Activated CD4-positive, alpha-beta T cell treated with anti-CD3 and anti-CD28 coated beads, Interleukin-2, amount 10 ng/mL, durations not matched to agents 7 days and 5 days (primary cell): ENCODE measurements at places on chromosomes 6 and 20. TPM values are rescaled to one million over a fixed set of nuclear protein-coding genes. Genes with fewer than 3 reads are reported as not detected.

DNA sequence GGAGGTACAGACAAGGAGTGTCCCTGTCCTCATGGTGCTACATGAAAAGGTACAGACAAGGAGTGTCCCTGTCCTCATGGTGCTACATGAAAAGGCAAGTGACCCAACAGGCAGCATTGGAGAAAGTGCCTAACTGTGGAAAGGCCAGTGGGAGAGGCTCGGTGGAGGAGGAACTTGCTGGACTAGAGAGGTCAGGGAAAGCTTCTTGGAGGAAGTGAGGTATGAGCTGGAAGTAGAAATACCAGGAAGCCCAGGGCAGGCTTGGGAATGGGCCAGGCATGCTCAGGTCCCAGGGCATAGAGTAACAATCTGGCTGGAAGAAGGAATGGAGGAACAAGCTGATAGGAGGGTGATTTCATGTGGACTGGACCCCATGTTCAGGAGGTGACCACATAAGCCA lies 59.8 kb upstream of the FNDC1 start:
- H3K27ac ChIP-seq = peak overlapping the region; percentile 14
- H3K27me3 ChIP-seq = no peaks in the 10 kb centered on the region
- no peak for DNase-seq
- H3K4me1 ChIP-seq = peaks cover 65% of the 10 kb centered on the region
- no peaks in the 10 kb centered on the region for H3K36me3 ChIP-seq

GRCh38 chr6:146224449-146224848 lies 195.6 kb downstream of the GRM1 start:
- no peak overlapping the region for H3K27ac ChIP-seq
- H3K4me3 ChIP-seq = no peak overlapping the region
- H3K4me1 ChIP-seq = no peaks in the 10 kb centered on the region
- no peak for DNase-seq

- H3K27ac ChIP-seq = no peak overlapping the region
- peaks cover 3% of the 10 kb centered on the region for H3K27me3 ChIP-seq
- H3K4me3 ChIP-seq = no peak overlapping the region
- H3K4me1 ChIP-seq = no peaks in the 10 kb centered on the region
- no peak for DNase-seq
These were observed 52.5 kb upstream of the SLC22A23 start for GRCh38 chr6:3509336-3509735.

Gene ADISSP
- total RNA-seq = 27.9 TPM

DNA sequence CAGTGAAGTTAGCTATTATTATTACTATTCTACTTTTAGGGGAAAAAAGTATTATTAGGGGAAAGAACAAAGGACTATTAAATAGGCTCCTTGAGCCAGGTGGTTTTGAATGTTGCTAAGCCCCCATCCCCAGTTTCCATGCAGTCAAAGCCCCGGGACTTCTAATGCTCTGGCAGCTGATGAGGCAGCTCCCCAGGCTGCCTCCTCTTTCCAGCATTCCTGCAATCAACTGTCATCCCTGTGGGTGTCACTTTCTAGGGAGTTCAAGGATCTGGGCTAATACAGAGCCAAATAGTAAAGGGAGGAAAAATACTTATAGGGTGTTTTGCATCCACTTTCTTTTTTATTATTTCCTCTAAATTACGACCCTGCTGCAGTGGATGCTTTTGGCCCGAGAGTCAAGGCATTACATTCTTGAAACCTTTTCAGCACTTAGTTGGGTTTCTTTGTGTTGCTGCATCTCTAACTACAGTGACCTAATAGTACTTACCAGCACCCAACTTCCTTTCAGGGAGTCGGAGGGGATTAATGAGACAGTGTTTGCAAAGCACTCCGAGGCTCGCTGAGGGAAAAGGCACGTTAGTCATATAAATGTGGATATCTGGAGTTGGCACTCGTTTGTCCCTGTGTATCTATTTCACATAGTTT lies 303.9 kb upstream of the MAP3K7 start:
- H3K27ac ChIP-seq = no peak overlapping the region
- H3K36me3 ChIP-seq = no peaks in the 10 kb centered on the region
- DNase-seq = no peak

GRCh38 chr6:155818698-155819097 lies 363.1 kb upstream of the NOX3 start:
- no peaks in the 10 kb centered on the region for H3K4me1 ChIP-seq
- no peaks in the 10 kb centered on the region for H3K36me3 ChIP-seq
- DNase-seq = no peak
- no peak overlapping the region for H3K27ac ChIP-seq
- no peaks in the 10 kb centered on the region for H3K27me3 ChIP-seq

Gene KCNB1
- not detected for total RNA-seq

Gene MED20
- 22.7 TPM for total RNA-seq

Gene BANF2
- total RNA-seq = not detected

DNA sequence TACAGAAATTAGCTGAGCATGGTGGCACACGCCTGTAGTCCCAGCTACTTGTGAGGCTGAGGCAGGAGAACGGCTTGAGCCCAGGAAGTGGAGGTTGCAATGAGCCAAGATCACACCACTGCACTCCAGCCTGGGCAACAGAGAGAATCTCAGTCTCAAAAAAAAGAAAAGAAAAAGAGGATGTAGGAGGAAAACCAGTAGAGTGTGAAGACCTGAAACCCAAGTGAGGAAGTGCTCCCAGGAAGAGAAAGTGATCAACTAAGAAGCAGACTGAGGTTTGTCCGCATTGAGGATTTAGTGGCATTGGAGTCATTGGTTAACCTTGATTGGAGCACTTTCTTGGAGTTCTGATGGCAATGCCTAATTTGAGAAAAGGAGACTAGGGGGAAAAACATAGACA lies 20.6 kb upstream of the TASP1 start:
- H3K27me3 ChIP-seq = peaks cover 2% of the 10 kb centered on the region
- no peaks in the 10 kb centered on the region for H3K4me1 ChIP-seq
- no peak overlapping the region for H3K27ac ChIP-seq
- no peaks in the 10 kb centered on the region for H3K36me3 ChIP-seq
- no peak overlapping the region for H3K4me3 ChIP-seq
- DNase-seq = no peak

Gene SIM1
- total RNA-seq = not detected

Gene SCUBE3
- not detected for total RNA-seq

Gene OR2H2
- not detected for total RNA-seq
